ENCODE measurements at places on chromosomes 4 and X. TPM values are rescaled to one million over a fixed set of nuclear protein-coding genes. Genes with fewer than 3 reads are reported as not detected.

KIF4A gene
- total RNA-seq, result 10.9 TPM

MAGEA11 gene
- not detected for total RNA-seq

BLTP1 gene
- total RNA-seq, result 81.8 TPM

SPOCK3 gene
- total RNA-seq, result 1.7 TPM

UTP3 gene
- total RNA-seq, result 27.7 TPM

KCTD8 gene
- total RNA-seq, result 6.9 TPM

VCX2 gene
- total RNA-seq, result not detected

FRMPD4 gene
- total RNA-seq, result 0.33 TPM

PARM1 gene
- total RNA-seq, result 0.66 TPM

PFKFB1 gene
- not detected for total RNA-seq

PASD1 gene
- not detected for total RNA-seq

ITIH6 gene
- total RNA-seq, result not detected

BMP3 gene
- total RNA-seq, result under 0.01 TPM

COL25A1 gene
- total RNA-seq, result 0.11 TPM

NEUROG2 gene
- total RNA-seq, result not detected

ABRAXAS1 gene
- 24.5 TPM for total RNA-seq

CT45A7 gene
- not detected for total RNA-seq

TDO2 gene
- 0.11 TPM for total RNA-seq

GUCY1A1 gene
- 0.11 TPM for total RNA-seq

AFM gene
- not detected for total RNA-seq

ARL13A gene
- total RNA-seq, result not detected

SASH3 gene
- not detected for total RNA-seq

SPIN4 gene
- total RNA-seq, result 2.6 TPM

P2RY8 gene
- total RNA-seq, result not detected

PRR32 gene
- total RNA-seq, result not detected

MCTS1 gene
- 30.6 TPM for total RNA-seq

TLR7 gene
- under 0.01 TPM for total RNA-seq

FLNA gene
- 3,747 TPM for total RNA-seq

PAGE2B gene
- total RNA-seq, result not detected

SPATA18 gene
- 4.4 TPM for total RNA-seq

NAP1L5 gene
- total RNA-seq, result 9.5 TPM

ATP1B4 gene
- not detected for total RNA-seq

SLC10A4 gene
- 0.25 TPM for total RNA-seq

ZFP42 gene
- not detected for total RNA-seq

STAG2 gene
- total RNA-seq, result 107 TPM

MAGEA4 gene
- total RNA-seq, result not detected
